Right lung (tissue), 10 donors: ENCODE measurements at places on chromosomes 3 and 15. TPM values are rescaled to one million over a fixed set of nuclear protein-coding genes. Genes with fewer than 3 reads are reported as not detected.

Gene OSBPL10
- polyA plus RNA-seq, result 31.5 TPM

Gene IL17RB
- polyA plus RNA-seq, result 9.7 TPM

Gene PLS1
- 9.0 TPM for polyA plus RNA-seq

Gene IGSF11
- polyA plus RNA-seq, result 0.61 TPM

Gene BNC1
- polyA plus RNA-seq, result 1.7 TPM

Gene GRIP2
- polyA plus RNA-seq, result 0.91 TPM

Gene KCNMB3
- 11.1 TPM for polyA plus RNA-seq

Gene CKMT1B
- 0.68 TPM for polyA plus RNA-seq

Gene RNU5B-1
- polyA plus RNA-seq, result not detected

Gene VEPH1
- polyA plus RNA-seq, result 40.3 TPM

Gene SLC30A4
- polyA plus RNA-seq, result 6.7 TPM

Gene SLC27A2
- polyA plus RNA-seq, result 7.4 TPM

Gene OXTR
- 1.6 TPM for polyA plus RNA-seq

Gene IL20RB
- 1.0 TPM for polyA plus RNA-seq

Gene DLEC1
- polyA plus RNA-seq, result 10.4 TPM

Gene MUC20
- 18.7 TPM for polyA plus RNA-seq

Gene MORC1
- not detected for polyA plus RNA-seq

Gene PGBD4
- polyA plus RNA-seq, result 2.0 TPM

Gene WDR93
- 2.0 TPM for polyA plus RNA-seq

Gene PRSS50
- 0.70 TPM for polyA plus RNA-seq

Gene TNFAIP8L3
- 4.5 TPM for polyA plus RNA-seq

Gene PFN2
- 277 TPM for polyA plus RNA-seq

Gene CDC25A
- polyA plus RNA-seq, result 10.3 TPM

Gene SMAD6
- polyA plus RNA-seq, result 27.7 TPM

Gene ACKR2
- 1.7 TPM for polyA plus RNA-seq

Gene CD80
- 2.3 TPM for polyA plus RNA-seq

Gene IQCF5
- polyA plus RNA-seq, result not detected

Gene HDC
- polyA plus RNA-seq, result 0.47 TPM

Gene FBXL22
- 6.6 TPM for polyA plus RNA-seq

Gene ADAMTS7
- 37.3 TPM for polyA plus RNA-seq

Gene ZNF609
- 29.8 TPM for polyA plus RNA-seq

Gene PLSCR2
- polyA plus RNA-seq, result 0.95 TPM

Gene SLC38A3
- polyA plus RNA-seq, result 8.9 TPM

Gene DNAJA4
- 40.0 TPM for polyA plus RNA-seq

Gene LRRC34
- 8.2 TPM for polyA plus RNA-seq

Gene SPRED1
- 38.4 TPM for polyA plus RNA-seq

Gene XIRP1
- polyA plus RNA-seq, result 0.09 TPM

Gene IMPG2
- 0.70 TPM for polyA plus RNA-seq

Gene CHRNA5
- polyA plus RNA-seq, result 2.6 TPM

Gene PLXNB1
- 108 TPM for polyA plus RNA-seq

Gene SLC28A1
- 0.13 TPM for polyA plus RNA-seq

Gene ARIH2
- 77.5 TPM for polyA plus RNA-seq

Gene SPTSSB
- 14.9 TPM for polyA plus RNA-seq

Gene CACNA1D
- polyA plus RNA-seq, result 56.4 TPM

Gene RAD18
- 15.7 TPM for polyA plus RNA-seq

Gene GOLGA6L10
- 5.0 TPM for polyA plus RNA-seq

Gene BFSP2
- polyA plus RNA-seq, result not detected

Gene GPR171
- polyA plus RNA-seq, result 0.27 TPM

Gene GNB5
- polyA plus RNA-seq, result 13.5 TPM

Gene FGD5
- polyA plus RNA-seq, result 44.7 TPM

Gene MGA
- polyA plus RNA-seq, result 34.7 TPM

Gene GPR149
- polyA plus RNA-seq, result not detected

Gene GPR160
- polyA plus RNA-seq, result 8.6 TPM

Gene ROPN1
- polyA plus RNA-seq, result 0.21 TPM

Gene PPM1M
- polyA plus RNA-seq, result 30.5 TPM
